ENCODE measurements at places on chromosomes 3 and 15.

DNA sequence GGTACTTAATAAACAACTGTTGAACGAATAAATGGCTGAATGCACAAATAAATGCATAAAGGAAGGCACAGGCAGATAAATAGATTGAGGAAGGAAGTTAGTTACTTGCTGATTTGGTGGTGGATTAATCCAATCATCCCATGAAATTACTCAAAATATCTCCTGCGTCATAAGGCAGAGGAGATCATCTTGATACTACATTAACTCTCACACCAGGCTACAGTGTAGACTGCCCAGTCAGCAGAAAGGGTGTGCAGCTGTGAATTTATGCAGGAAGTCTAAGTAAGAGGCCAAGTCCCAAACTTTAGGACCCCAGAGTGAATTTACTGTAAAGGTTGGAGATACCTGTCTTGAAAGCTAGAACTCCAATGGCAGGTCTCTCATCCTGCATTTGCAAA, 38.6 kb downstream of the PRICKLE2 start:
- DNase-seq: no peak

DNA sequence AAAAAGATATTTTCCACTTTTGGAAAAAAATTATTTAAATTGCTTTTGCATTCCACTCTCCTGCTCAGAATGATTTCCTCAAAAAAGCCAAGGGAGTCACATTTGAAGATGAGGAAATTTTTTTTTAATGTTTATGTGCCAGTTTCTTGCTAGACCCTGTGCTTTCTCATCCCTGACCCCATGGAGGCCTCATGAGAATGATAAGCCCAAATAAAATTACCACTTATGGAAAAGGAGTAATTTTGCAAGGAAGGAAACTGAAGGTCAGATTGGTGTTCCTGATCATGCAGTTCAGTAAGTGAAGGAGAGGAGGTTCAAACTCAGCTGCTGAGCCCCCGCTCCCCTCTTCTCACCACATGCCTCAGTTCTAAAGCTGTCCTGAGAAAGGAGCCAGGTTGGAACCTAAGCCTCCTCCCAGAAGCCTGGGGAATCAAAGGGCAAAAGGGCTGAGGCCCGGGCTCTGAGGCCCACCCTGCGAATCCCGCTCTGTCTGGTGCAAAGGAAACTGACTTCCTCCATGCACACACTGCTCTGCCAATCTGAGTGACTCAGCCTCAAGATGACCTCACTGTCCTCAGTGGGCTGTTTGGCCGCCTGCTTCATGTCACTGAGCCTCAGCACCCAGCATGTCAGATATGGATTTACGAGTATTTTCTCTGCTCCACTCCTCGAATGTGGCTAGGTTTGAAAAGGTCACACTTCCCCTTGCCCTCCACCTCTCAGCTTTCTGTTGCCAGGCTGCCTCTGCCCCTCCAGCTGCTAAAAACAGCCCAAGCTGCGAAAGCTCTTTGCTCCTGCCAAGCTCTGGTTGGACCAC, 56.9 kb upstream of the FLNB start:
- no peak for DNase-seq

GRCh38 chr15:51936105-51936478, 35.5 kb downstream of the LEO1 start:
- DNase-seq: no peak

GRCh38 chr3:127749787-127750225, 72.5 kb downstream of the MGLL start:
- no peak for DNase-seq

GRCh38 chr15:50355980-50356379, 982 bp upstream of the GABPB1 start:
- DNase-seq: no peak

DNA sequence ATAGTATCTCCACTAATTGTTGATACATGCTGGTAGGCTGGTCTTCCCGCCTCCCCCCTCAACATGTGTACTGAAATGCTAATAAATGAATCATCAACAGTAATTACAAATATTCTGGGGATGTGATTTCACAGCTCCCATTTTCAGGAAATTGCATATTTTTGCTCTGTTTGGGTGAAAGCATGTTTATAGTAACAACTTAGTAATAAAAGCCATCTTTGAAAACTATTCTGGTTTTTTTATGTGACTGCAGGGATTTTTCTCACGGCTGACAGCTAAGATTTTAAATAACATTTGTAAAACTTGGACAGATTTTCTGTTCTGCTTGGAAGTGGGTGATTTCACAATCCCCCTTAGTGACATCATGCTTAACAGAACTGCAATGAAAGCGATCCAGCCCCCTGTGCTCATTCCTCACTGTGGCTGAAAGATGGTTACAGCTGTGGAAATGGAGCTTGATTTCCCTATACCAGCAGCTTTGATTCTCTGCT, 25.6 kb upstream of the FAM174B start:
- DNase-seq: no peak

DNA sequence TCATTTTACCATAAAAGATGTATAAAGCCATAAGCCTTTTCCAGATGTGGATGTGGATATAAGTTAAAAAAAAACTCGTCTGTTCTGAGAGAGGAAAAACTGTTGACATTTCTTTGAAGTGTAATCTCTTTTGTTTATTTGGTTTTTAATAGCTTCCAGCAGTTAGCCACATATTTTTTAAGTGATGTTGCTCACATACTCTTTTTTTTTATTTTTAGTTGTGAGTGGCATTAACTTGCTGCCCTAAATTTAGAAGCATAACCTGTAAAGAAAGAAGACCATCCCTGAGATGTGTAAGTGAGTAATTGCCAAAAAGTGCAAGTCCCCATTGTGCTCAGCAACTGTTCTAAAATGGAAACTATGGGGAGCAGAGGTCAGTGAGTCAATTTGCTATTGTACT, 415.9 kb upstream of the MDFIC2 start:
- DNase-seq: no peak

- no peak for DNase-seq
Measured at GRCh38 chr15:59685737-59686297, 3.3 kb downstream of the BNIP2 start.

DNA sequence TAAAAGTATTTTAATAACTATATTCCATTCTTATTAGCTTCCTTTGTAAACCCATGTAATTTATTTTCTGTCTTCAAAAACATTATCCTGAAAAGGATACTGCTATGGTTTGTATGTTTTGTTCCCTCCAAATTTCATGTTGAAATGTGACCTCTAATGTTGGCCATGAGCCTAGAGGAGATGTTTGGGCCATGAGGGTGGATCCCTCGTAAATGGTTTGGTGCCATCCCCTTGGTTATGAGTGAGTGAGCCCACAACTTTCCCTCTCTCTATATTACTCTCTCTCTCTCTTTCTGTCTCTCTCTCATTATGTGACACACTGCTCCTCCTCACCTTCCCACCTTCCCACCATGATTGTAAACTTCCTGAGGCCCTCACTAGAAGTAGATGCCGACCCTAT, 357.7 kb downstream of the MFSD1 start:
- DNase-seq: no peak

DNA sequence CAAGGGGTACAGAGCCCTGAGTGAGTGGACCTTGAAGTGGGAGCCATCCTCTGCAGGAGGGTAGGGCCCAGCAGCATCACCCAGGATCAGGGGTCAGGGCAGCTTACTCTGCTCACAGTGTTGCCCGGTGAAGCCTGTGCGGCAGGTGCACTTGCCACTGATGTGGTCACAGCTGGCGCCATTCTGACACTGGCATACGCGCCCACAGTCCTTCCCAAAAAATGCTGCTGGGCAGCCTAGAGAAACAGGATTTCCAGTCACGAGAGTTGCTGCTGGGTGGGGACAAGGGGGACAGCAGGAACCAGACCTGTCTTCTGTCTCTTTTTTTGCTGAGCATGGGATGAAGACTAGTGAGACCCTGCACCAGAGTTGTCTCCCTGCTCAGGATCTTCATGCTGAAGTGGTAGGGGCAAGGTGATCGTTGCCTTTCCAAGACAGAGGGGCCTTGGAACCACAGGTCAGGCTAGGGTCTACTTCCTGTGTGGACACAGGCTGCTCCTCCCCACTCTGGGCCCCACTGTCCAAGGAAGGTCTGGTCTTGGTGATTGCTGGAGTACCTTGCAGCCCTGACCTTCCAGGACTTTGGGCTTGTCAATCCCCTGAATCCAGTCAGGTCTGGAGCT, 46.9 kb downstream of the RAB11A start:
- DNase-seq: no peak

GRCh38 chr15:77029166-77030047, 34.5 kb downstream of the PSTPIP1 start:
- no peak for DNase-seq

GRCh38 chr3:108064293-108064887, 26.4 kb downstream of the CD47 start:
- no peak for DNase-seq

- DNase-seq: no peak
Measured at GRCh38 chr3:195385526-195385925, 57.3 kb downstream of the ACAP2 start.

DNA sequence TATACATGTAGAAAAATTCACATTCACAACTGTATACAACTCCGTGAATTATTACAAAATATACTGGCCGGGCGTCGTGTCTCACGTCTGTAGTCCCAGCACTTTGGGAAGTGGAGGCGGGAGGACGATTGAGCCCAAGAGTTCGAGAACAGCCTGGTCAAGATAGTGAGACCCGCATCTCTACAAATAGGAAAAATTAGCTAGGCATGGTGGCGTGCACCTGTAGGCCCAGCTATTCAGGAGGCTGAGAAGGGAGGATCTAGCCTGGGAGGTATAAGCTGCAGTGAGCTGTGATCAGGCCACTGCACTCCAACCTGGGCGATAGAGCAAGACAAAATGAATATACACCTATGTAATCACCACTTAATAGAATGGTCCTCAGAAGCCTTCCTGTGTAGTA, 1.3 kb downstream of the RAD51 start:
- DNase-seq: no peak

GRCh38 chr15:28107111-28107903, 8.2 kb upstream of the OCA2 start:
- DNase-seq: no peak

DNA sequence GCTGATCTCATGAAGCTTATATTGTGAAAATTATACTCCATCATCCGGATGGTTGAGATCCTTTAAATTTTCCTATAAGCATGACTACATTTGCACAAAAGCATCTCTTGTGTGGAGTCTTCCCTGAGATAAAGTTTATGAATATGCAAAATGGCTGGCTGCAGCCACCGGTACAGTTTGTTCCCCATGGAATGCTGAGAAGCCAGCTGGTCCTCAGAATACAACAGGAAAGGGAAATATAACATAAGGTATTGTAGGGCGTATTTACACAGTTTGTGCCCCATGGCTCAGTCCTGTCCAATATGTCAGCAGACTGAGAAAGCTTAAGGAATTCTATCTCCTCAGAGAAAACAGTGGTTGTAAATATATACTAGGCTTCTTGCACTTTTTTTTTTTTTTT, 468.6 kb downstream of the CNTN6 start:
- DNase-seq: no peak

DNA sequence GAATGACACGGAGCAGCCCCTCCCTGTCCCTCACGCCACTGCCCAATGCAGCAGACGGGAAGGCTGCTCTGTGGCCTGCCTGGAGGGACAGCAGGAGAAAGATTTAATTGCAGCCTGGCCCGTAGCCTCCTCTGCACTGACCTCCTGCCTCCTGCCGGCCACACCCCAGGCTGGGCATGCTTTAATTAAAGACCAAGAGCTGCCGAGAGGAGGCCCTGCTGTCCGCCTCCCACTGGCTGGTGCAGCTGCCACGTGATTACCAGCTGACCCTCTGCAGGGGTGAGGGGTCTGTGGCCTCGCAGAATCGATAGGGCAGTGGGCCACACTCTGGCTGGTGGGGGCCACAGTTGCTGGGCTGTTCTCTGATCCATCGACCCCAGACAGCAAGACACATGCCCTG, 100.2 kb upstream of the PRR23E start:
- DNase-seq: no peak

GRCh38 chr3:71616571-71617021, 33.1 kb upstream of the FOXP1 start:
- DNase-seq: no peak

DNA sequence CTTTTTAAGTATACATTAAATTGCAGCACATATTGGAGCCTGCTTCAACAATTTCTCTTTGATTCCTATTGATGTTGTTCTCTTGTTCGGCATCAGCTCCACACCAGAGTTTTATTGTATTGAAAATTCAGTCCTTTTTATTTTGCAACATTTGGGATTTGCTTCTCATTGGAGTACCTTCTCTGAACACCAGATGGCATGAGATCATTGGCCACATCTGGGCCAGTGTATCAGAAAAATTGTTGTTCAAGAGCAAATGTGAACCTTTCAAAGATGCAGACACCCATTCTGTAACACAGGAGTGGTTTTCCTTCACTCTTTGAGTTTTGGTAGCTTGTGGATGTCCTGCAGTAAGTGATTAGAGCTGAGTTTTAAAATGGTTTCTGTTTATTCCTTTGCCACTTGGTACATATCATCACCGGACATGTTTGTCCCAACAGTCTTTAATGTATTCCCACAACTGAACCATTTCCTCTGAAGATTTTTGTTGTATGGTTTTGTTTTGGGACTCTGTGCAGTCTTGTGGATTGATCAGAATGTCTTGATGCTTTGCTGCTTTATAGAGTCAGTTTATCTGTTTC, 96.1 kb downstream of the MCTP2 start:
- no peak for DNase-seq

GRCh38 chr3:188166441-188166840, 12.5 kb downstream of the LPP start:
- no peak for DNase-seq

Data from NCI-H2029 treated with DMSO at 0.1 percent for 48 hours (cell line).